ENCODE measurements at places on chromosomes 12 and 14. TPM values are rescaled to one million over a fixed set of nuclear protein-coding genes. Genes with fewer than 3 reads are reported as not detected.

Gene IL26
- 0.10 TPM for polyA plus RNA-seq

GRCh38 chr12:46572644-46573346, 200.2 kb upstream of the SLC38A2 start:
- H3K4me1 ChIP-seq = no peaks in the 10 kb centered on the region
- no peak for DNase-seq
- H3K36me3 ChIP-seq = no peaks in the 10 kb centered on the region
- H3K27me3 ChIP-seq = no peaks in the 10 kb centered on the region
- no peak overlapping the region for H3K4me3 ChIP-seq
- H3K27ac ChIP-seq = no peak overlapping the region

DNA sequence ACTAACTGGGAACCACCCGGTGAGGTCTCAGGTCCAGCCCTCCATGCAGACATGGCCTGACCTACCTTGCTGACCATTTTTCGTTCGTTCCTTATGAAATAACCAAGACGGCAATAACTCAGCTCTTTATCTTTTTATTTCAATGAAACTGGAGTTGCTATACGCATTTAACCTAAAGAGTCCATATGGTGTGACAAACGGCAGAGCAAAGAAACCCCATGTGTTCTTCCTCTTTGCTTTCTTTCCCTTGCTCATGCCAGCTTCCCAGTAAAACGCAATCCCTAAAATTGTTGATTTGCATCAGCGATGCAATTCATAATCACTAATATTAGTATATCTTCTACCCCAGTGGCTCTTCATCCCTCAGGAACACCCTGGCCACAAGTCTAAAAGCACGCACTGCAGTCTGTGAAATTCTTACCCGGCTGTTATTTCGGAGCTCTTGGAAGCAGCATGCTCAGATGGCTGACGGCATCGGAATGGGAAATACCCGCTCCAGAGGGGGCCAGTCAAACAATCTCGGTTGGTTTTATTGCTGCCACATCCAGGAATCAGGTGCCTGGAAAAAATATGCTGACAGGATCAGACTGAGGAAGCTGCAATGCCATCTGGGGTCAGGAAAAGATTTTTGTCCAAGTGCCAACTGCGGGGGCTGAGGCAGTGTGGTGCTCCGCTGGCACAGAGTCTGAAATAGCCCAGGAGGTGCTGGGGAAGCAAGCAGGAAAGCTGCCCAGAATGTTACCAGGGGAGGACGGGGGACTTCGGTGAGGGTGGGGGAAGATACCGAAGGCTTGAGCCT, 28.2 kb upstream of the KCNA1 start:
- no peak overlapping the region for H3K27ac ChIP-seq
- peaks cover 7% of the 10 kb centered on the region for H3K27me3 ChIP-seq
- H3K4me3 ChIP-seq = no peak overlapping the region
- DNase-seq = no peak

DNA sequence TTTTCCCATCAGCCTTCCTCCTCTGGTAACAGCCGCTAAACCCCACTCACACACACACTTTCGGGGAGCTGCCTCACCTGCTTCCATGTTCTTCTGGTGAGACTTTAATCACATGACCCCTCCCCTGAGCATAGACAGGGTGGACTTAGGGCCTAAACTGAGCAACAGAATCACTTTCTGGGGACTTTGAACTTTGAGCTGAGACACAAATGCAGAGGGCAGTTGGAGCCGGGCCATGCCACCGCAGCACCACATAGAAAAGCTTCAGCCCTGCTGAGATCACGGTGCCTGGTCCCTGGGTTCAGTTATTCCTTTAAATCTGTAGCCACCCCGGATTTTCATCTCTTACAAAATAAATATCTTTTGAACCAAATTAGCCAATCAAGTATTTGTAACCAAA, 18.4 kb upstream of the MAP3K9 start:
- H3K4me1 ChIP-seq = peaks cover 39% of the 10 kb centered on the region
- H3K27ac ChIP-seq = peak overlapping the region; percentile 89
- H3K27me3 ChIP-seq = no peaks in the 10 kb centered on the region
- DNase-seq = peak; percentile 89
